Iris pigment epithelial cell (primary cell): ENCODE measurements at places on chromosomes 7 and 10.

DNA sequence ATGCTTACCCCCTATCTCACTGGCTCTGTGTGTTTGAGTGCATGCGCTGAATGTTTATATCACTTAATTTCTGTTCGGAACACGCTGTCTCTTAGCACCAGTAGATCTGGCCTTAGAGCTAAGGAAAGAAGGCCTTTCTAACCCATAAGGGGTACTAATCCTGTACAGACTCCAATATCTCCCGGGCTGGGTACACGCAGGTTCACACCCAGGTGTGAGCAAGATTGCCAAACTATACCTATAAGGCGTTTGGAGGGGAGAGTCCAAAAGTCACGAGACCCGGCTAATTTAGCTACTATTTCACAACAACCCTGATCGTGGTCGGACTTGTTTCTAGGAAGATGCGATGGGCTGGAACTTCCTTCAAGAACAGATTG is 727 bp upstream of the PDSS1 start:
- no peak for DNase-seq

DNA sequence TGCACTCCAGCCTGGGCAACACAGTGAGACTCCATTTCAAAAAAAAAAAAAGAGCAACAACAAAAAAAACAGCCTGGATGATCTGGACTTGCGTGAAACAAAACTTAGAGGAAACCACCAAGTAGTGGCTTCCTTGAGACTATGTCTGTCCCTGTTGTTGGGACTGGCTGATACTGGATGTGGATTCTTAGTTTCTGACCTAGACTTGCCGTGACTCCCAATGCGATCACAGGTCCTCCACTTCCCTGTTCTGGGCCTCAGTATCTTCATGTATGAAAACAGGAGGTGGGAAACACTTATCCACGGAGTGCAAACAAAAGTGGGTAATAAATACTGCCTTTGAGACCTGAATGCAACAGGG is 125.7 kb downstream of the PRPF18 start:
- DNase-seq = no peak

- no peak for DNase-seq
These were observed 26.3 kb upstream of the OSBPL3 start for GRCh38 chr7:25006276-25006675.

DNA sequence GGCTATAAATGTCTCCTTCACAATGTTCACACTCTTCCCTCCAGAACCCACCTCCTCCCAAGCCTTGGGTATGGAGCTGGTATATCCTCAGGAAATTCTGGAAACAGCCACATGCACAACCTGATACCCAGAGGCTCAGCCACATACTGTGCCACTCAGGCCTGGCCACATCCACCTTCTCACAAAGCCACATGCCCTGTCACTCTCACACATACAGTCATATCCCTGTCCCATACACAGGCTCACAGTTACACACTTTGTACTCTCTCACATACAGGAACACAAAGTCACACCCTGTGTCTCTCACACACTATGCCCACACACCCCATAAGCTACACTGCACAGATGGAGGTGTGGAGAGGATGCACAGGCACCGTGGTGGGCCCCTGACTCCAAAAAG is 10.1 kb downstream of the KCNIP2 start:
- DNase-seq = no peak
